ENCODE measurements at places on chromosomes 5 and 9.

DNA sequence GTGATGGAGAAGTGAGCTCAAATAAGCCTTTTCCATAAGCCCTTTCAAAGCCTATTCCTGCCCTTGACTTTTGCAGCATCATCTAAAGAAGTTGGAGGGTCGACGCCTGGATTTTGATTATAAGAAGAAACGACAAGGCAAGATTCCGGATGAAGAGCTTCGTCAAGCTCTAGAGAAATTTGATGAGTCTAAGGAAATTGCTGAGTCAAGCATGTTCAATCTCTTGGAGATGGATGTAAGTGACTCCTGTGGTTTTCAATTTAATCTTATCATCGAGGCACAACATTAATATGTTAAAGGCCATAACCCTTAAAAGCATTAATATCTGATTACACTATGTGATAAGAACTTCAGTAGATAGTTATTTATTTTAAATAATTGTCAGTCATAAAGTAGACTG lies 210.4 kb downstream of the SH3GL2 start:
- DNase-seq, result no peak

GRCh38 chr9:89439571-89439970 lies 58.3 kb downstream of the SEMA4D start:
- DNase-seq, result no peak

- no peak for DNase-seq
Observed at GRCh38 chr5:94705427-94705826, 87.0 kb downstream of the SLF1 start.

- no peak for DNase-seq
Observed at GRCh38 chr9:90419221-90419851, 223.3 kb downstream of the DIRAS2 start.

DNA sequence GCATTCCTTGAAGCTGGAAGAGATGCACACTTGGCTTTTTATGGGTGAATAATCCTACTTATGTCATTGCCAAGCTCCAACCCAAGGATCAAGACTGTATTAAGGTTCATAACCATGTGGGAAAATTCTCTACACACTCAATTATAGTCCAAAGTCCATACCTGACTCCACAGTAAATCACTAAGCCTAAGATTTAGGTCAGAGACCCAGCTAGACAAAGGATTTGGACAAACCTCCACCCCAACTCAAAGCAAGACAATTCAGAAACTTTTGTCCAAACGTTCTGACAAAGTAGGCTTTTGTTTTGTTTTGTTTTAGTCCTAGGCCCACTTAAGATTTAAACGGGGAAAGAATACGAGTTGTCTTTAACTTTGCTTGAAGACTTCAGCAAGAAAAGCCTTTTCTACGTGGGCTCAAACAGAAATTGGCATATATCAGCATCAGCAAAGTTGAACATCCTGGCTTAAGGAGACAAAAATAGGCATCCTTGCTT lies 1.7 kb downstream of the MEGF9 start:
- DNase-seq, result no peak

Measured in activated CD4-positive, alpha-beta T cell treated with anti-CD3 and anti-CD28 coated beads, Interleukin-2, Interleukin-4, amounts not matched to agents 100 ng/mL and 50 ng/mL, durations not matched to agents 16 hours and 8 hours (primary cell).